ENCODE measurements at places on chromosomes 7 and 10.

DNA sequence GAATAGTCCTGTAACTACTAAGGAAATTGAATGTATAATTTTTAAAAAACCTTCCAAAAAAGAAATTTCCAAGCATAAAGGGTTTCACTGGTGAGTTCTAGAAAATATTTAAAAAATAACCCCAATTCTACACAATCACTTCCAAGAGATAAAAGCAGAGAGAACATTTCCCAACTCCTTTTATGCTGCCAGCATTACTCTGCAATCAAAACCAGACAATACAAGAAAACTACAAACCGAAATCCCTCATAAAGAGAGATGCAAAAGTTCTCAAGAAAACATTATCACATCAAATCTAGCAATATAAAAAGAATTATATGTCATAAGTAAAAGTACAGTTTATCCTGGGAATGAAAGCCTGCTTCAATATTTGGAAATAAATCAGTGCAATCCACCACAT is 84.8 kb downstream of the OAT start:
- DNase-seq: no peak

DNA sequence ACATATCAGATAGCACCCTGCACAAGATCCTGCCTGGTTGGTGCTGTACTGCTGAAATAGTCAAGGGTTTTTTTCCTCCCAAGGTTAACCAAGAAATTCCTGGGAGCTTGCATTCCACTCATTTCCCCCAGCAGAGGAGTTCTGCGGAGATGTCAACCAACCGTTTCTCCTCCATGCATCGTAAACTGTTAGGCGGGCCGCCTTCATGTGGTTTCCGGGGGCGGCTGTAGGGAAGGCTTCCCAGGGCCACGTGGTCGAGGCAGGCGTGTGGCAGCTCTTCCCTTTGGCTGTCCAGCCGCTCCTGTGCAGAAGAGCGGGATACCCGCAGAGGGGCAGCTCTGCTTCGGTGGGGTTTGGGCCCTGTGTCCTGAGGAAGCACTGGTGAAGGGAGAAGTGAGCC is 113.7 kb downstream of the RGS10 start:
- no peak for DNase-seq

DNA sequence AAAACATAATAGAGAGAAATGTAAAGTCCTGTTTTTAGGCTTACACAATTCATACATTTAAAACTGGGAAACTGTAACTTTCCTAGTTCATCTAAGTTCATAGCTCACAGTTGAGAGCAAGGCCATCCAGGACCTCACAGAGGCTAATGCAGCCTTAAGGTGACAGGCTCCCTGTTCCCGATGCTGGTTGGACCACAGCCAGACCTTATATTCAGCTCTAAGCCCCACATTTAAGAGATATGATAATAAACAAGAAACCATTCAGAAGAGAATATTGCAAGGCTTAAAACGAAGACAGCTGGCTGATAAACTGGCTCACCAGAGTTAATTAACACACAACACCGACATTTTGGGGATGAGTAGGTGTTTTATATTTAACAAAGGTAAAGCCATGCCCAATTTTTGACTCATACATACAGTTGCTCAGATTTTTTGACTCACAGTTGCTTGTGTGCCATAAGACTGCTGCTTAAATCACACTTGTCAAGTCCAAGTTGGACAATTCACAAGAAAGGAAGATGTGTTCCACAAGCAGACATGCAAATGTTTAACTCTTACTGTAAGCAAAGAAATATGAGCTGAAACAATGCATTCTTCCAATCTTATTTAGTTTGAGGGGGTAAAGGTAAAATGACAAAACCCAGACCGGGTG is 41.1 kb upstream of the TMEM213 start:
- no peak for DNase-seq

- DNase-seq: peak; percentile 32
Measured at GRCh38 chr10:22988581-22989360, 60.9 kb downstream of the ARMC3 start.

DNA sequence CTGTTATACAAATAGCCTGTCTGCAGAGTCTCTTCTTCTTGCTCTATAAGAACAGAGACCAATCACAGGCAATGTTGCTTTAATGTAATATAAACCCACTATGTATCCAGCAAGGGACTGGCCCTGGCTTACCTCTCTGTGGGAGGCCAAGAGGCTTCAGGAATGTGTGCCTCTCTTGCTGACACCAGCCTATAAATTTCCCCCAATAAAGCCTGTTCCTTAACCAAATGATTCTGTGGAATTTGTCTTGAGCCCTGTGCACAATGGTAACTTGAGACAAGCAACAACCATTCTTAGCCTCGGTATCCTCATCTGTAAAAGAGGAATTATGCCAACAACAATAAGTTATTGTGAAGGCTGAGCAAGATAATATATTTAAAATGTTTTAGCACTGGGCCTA is 563.7 kb downstream of the GRM8 start:
- no peak for DNase-seq

GRCh38 chr10:117663750-117664149 is 121.2 kb downstream of the EMX2 start:
- no peak for DNase-seq

- DNase-seq: no peak
Measured at GRCh38 chr10:126844406-126844805, 60.8 kb upstream of the DOCK1 start.

DNA sequence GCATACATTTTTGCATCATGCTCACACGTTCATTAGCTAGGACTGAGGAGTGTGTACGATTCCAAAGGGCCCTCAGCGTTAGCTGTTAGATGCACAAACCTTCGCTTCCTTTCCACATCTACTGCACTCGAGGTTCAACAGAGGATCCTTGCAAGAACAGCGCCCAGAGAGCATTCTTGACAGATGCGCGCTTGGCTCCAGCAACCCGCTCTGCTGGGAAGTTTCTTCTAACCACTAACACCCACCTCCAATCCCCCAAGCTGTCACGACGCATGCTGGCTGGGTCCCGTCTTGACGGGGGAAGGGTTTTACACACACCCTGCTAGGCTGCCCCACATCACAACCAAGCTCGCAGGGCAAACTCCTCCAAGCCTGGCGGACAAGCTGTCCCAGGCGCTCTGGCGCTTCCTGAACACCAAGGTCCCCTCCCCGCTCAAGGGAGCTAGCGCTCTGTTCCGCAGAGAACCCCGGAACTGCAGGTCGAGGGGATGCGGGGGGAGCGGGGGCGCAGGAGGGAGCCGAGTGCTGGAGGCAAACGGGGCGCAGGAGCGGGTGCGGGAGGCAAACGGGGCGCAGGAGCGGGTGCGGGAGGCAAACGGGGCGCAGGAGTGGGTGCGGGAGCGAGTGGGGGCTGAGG is 653 bp upstream of the ADRB1 start:
- DNase-seq: peak; percentile 47

DNA sequence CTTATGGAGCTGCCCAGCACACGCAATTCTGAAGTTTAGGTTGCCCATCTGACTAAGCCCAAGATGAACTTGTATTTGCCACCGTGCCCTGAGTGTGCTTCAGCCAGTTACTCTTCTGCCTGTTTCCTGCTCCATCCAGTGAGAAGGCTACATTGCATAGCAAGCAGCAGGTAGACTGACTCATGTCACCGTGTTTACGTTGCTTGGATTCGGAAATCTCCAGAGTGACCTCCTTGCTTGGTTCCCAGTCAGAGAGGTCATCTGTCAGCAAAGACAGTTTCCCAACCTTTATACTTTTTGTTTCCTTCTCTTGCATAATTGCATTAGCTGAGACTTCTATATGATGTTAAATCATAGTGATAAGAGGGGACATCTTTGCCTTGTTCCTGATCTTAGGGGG is 30.9 kb downstream of the NACAD start:
- DNase-seq: no peak

GRCh38 chr7:7704867-7705266 is 13.5 kb downstream of the RPA3 start:
- DNase-seq: no peak

DNA sequence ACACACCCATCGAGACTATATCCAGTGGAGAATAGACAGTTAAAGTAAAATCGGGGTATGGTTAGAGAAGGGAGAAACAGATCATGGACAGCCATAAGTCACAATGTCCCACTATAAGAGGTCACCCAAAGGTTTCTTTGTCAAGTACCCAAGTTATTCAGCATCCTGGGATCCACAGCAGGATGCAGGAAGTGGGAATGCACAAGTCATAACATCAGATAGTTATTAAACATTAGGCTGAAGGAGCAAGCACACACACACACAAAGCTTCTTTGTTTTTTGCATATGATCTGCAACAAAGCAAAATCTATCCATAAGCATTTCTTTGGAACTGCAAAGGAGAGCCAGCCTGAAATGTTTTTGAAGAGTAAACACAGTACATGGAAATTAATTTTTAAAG is 111.6 kb downstream of the NOC3L start:
- no peak for DNase-seq

DNA sequence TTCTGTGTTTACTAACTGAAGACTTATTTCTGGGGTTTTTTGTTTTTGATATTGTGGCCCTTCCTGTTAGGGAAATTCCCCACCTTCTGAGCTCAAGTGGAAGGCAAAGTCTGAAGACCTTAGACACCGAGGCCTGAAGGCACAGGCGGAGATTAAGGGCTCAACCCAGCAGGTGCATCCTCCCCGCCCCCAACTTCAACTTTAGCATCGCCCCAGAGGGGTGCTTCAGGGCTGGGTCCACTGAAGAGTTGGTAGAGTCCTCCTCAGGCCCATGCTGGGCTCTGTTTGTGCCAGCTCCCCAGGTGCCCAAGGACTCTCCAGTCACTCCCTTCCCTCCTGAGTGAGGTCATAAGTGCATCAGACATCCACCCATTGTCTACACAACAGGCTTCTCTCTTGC is 9.4 kb upstream of the PPIA start:
- DNase-seq: no peak

- no peak for DNase-seq
Measured at GRCh38 chr10:84842593-84842992, 514.2 kb downstream of the CCSER2 start.

GRCh38 chr7:69476416-69476815 is 121.9 kb upstream of the AUTS2 start:
- no peak for DNase-seq

DNA sequence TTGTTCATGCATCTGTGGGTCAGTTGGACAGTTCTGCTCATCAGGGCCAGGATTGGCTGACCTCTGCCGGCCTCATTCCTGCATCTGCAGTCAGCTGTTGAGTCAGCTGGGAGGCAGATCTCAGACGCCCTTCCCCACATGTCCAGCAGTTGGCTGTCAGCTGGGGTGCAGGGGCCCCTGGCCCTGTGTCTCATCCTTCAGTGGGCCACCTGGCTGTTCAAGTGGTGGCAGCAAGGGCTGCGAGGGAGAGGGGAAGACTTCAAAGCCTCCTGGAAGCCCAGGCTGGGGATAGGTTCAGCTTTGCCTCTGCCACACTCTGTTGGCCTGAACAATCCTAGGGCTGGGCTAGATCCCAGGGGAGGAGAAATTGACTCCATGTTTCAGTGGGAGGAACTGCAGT is 33.2 kb downstream of the TACR2 start:
- no peak for DNase-seq

GRCh38 chr7:85489498-85489897 is 302.6 kb upstream of the SEMA3D start:
- DNase-seq: no peak

GRCh38 chr7:7932553-7932952 is 36.0 kb upstream of the GLCCI1 start:
- no peak for DNase-seq

DNA sequence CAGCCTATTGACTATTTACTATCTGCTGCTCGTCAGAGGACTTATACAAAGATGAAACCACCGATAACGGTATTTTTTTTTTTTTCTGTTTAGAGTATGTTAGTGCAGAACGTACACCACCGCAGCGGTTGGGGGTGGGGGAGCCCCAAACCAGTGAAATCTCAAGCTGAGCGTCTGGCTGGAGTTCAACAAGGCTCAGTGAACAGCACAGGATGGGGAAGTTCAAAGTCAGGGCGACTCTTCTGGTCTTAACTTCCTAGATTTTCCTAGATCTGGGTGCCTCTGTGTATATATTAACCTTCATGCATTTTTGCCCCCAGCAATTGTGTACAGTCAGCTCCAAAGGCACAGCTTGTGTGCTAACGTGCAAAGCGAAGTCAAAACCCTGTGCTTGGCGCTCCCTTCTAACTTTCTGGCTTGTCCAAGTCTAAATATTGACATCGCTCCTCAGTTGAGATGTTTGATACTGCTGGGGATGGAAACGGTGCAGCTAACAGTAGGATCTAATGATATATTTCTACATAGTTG is 1.1 kb downstream of the RHOBTB1 start:
- DNase-seq: no peak

Measured in ELF-1 (cell line).